ENCODE measurements at places on chromosomes 6 and 20.

DNA sequence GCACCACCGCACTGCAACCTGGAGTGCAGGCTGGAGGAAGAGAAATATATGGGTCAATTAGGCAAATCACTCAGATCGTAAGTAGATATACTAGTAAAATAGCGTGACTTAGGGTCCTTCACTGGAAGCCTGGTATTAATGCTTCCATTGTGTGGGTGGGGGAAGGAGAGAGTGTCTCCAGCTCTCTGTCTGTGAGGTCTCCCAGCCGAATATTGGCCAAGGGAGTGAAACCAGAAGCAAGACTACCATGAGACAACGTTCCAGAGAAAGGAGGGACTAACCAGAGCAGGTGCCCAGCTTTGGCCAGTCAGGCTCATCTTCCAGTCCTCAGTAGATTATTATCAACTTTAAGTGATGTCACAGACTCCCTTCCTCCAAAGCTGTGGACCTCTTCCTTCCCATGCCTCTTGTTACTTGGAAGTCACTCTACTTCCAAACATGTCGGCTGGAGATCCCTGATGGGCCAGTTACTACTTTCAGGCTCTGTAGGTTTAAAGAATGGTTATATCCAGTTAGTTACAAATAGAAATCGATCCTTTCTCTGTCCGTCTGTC is 28.8 kb downstream of the MTHFD1L start:
- DNase-seq = no peak

DNA sequence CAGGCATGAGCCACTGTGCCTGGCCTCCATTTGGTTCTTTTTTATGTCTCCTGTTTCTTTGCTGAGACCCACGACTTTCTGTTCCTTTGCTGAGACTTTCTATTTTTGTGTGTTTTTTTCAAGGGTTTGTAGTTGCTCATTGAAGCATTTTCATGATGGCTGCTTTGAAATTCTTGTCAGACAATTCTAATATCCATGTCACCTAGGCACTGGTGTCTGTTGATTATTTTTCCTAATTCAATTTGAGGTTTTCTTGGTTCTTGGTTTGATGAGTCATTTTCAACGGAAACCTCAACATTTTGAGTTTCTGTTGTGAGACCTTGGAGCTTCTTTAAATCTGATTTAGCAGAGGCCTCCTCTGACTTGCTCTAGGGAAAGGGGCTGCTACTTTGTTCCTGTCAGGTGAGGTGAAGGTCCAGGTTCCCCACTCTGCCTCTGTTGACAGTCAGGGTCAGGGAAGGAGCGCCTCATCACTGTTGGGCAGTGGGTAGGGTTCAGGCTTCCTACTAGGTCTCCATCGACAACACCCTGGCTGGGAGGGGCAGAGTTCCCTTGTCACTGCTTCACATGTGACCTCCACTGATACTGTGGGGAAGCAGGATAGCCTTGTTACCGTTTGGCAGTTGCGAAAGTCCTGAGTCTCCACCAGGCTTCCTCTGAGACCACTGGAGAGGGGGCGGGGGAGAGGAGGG is 67.2 kb upstream of the RNF24 start:
- DNase-seq = peak; percentile 98

GRCh38 chr6:127939442-127940066 is 38.7 kb upstream of the THEMIS start:
- DNase-seq = no peak

DNA sequence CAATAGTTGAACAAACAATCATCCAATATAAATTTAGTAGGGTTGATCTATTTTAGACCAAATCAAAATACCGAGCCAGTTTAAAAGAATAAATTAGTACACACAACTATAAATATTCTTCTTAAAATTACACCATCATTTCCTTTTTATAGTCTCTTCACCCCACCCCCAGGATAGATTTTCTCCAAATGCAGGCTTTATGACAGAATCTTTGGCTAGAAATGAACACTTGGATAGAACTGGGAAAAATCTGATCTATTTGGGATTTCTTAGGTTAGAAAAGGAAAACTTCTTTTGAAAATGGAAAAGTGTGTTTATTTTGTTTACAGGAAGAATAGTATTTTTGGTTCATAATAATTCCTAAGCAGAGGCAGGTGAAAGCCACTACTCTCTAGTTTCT is 74.6 kb downstream of the HMGN3 start:
- no peak for DNase-seq

GRCh38 chr6:142842418-142843261 is 102.3 kb downstream of the HIVEP2 start:
- peak; percentile 7 for DNase-seq

DNA sequence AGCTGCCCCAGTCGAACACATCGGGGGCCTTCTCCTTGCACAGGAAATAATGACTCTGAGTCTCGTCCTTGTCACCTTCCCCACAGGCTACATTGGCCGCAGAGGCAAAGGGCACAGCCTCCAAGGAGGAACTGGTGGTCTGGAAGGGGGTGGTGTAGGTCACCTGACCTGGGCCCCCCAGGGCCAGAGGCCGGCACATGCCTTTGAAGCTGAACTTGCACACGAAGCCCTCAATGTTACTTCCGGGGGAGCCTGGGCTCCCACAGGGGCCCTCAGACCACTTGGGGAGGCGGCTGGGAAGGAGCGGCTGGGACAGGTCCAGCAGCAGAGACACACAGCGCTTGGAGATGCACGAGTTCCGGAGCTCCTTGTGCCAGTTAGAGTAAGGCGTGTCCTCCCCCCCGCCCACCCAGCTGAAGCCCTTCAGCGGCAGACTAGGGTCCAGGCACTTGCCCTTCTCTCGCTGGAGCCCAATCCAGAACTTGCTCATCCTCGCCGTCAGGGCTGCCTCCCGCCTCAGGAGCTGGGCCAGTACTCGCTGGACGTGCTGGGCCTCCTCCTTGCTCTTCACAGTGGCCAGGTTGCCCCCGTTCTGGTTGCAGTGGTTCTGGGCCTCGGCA is 578 bp downstream of the CD93 start:
- DNase-seq = no peak

DNA sequence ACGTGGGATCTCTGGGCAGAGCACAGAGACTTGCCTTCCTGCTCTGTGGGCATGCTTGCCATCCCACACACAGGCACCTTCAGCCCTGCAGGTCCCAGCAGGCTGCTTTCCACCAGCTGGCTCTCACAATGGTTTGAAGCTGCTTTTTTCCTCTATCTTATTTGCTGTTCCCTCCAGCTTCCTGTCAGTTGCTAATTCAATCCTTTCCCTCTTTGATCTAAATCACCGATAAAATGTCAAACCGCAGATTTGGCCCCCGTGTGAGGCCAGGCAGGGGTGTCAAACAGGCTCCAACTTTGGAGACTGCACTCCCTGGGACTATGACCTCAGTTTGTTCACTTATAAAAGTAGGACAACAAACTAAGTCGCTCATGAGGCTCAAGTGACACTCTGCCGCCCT is 40.6 kb upstream of the PCMTD2 start:
- DNase-seq = no peak

DNA sequence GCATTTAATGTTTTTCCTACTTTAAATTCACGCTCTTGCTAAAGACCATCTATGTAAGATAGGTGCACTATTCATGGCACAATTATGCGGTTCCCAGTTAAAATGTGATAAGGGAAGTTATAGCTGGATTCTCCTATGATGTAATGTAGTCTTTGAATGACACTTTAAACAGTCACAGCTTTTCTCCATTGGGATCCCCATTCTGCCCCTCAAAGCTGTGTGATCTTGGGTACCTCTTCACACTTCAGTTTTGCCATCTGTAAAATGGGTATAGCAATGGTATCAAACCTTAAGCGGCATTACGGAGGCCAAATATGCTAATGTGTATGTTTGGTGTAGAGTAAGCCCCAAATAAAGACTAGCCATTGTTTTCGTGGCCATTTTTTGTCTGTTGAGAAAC is 64.7 kb upstream of the ZNF217 start:
- DNase-seq = no peak

DNA sequence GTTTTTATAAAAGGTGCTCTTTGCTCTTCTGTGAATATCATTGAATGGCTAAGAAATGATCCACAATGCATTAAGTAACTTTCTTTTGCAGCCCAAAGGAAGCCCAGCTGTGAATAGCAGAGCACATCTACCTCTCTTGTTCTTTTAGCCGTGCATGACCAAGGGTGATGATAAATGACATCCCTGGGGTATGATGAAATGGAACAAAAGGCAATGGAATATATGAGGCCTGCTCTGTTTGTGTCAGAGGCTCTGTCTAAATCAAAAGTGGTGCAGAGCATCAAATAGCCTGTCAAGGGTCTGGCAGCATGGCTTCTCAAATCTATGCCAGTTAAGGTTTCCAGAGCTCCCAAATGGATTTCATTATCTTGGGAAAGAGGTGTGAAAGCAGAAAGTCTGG is 362.6 kb upstream of the RNF217 start:
- no peak for DNase-seq

DNA sequence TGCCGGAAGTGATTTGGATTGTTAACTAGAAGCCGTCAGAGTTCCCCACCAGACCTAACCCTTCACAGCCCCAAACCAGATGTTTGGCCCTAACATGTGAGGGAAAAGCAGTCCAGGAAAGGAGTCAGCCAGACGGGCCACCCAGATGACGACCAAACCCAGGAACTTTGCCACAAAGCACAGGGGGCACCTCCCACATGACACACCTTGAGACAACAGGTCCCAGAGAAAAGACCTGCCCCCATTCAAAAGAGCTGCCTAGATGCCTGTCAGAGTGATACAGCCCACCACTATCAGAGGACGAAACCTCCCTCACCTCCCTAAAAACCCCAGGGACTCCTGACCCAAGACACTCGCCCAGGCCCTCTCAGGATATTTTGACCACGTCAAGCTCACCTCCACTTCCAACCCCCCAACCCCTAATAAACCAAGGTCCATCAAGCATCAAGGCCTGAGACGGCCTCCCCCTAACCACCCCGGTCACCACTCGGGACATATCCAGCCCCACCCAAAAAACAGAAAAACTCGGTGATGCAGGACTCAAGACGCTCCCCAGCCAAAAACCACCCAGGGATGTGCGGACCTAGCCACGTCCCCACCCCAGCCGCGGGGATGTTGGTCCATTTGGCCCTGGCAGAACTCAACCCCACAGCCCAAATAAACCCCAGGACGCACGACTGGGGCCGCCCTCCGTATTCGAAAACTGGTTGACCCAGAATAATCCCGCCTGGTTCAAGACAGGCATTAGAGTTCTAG is 662 bp downstream of the ZNF343 start:
- DNase-seq = no peak

DNA sequence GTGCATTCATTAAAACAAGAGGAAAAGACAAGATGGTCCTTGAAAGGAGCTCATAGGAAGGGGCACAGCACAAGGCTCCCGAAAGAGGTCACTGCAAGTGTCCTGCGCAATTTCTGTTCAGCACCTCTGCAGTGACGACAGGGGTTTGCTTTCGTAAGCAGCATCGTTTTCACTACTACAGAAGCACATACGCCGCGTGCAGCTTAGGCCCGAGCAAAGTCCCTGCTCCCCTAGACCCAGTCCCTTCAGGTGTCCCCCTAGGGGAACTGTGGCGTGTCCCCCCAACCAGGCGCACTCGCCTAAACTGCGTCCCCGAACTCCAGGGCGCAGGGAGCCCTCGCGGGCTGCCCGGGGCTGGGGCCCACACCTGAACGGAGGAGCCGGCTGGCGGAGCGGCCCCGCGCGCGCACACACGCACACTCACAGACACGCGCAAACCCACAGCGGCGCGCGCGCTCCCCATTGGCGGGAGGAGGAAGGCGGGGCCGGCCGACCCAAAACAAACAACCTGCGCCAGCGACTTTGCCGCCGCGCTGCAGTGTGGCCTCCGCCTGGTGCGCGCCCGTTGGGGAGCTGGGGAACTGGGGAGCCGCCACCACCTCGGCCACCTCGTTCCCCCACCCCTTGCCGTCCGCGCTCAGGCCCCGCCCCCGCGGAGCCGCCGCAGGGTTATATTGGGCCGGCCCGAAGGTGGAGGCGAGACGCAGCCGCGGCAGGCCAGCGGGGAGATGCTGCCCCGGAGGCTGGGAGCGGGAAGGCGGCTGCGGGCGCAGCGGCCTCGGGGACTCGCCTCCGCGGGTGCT is at the start of gene FOXQ1:
Gene FOXQ1, plus strand, starts transcription at position 699 of the 803 bp plus-strand sequence. CDS start 607 bp downstream, outside the sequence.
- no peak for DNase-seq

DNA sequence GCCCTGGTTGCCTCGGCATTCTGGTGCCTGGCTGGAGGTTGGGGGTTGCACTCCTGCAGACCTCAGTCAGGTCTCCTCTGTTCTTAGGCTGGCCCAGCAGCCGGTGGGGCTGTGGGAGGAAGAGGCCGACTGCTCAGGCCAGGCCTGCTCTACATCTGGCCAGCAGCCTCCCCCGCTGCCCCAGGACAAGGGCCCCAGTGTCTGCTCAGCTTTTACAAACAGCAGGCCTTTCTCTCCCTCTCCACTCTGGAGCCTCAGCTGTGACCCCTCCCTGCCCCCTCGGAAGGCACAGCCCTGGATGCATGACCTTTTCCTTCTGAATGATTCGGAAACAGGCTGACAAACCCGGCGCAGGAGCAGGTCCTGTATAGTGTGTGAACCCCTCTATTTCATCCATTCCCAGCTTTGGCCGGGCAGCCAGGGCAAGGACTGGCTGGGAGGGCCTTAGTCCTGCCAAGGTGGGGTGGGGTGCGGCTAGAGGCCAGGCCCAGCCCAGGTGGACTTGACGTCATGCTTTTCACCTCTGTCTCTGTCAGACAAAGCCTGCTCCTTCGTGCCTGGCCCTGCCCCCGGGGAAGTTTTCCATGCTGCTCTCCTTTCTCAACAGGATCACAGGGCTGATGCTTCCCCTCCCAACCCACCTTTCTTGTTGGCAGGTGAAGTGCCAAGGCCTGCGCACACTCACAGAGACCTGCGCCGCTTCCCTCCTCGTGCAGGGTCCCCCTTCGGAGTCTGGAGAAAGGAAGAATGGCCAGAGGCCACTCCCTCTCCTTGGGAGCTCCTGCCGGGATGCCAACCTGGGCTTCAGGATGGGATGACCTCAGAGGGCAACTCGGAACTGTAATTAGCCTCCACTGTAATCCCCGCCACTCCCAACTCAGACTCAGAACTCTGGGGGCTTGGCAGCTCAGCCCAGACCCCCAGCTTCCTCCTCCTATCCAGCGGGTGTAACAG is 10.1 kb upstream of the ITPR3 start:
- no peak for DNase-seq

- peak; percentile 85 for DNase-seq
Measured at GRCh38 chr20:10474606-10475184, 39.6 kb downstream of the SLX4IP start.

DNA sequence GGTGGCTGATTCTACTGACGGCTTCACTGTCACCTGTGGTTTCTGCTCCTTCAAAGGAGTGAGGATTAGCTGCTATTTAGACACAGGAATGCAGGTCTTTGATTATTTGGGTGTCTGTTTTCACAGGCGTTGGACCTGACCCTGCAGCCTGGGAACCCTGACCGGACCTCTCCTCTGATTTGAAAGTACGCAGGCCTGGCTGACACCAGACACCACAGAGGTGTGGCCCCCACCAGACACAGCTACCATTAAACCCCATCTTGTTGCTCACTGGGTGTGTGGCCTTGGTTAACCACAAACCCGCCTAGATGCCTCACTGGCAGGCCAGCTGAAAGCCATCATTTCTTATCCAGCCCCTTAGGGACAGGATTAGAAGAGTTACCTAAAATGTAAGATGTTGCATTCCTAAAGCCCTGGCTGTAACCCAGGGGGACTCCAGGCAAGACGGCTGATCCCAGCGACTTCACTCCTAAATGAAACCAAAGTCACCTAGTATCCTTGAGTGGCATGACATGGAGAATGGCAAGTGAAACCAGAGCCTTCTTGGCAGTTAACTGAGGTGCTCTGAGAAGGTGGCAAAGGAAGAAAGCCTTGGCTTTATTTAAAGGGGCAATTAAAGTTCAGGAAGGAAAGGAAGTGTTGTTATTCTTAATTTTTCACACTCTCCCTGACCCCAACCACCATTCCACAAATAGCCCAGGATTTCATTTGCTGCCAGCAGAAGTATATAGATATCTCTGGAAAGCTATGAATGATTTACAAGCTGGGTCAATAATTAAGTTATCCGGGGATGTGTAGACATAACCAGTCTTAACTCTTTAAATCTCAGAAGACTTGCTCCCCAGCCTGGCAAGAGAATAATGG is 169.9 kb downstream of the QRSL1 start:
- peak; percentile 52 for DNase-seq

Measured in MV-4-11 (cell line).